Non-pigmented ciliary epithelial cell (primary cell): ENCODE measurements at places on chromosomes 5 and 9.

DNA sequence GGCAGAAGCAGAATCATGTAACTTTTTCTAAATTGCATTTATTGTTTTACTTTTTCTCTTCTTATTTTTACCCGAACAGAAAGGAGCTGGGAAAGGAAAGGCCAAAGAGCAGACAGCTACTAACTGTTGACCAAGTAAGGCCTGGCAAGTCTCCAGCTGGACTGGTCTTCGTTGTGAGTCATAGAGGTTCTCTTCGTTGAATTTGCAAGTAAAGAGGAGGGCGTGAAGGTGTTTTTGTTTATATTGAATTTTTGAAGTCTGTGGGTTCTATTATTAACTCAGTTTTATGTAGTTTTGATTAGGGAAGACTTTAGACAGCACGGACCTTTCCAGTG, 416.5 kb upstream of the CCNH start:
- DNase-seq, result peak; percentile 19

DNA sequence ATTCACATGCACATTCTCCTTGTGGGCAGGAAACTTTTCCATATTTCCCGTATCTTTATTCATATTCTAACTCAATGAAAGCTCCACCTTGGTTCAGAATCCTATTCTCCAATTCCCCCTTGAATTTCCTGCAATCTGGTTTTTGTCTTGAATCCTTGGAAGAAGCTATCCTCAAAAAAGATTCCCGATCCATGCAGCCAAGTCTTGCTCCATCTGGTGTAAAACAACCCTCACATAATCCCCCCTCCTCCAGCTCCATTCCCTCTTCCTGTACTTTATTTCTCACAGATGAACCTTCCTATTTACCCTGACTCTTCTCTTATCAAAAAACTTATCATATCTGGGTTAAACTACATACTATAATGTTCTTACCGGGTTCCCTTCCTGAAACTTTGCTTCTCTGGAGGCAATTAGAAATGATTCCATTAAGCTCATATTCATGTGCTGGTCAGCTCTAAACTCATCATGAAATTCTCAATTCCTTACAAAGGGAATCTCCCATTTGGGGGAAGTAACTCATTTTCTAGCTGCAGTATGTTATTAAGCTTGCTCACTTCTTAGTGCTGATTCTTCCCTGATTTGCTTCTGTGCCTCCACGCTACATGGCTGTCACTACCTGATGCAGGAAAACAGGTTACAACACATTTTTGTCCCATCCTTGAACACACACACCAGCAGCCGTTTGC, 81.7 kb downstream of the GNAQ start:
- no peak for DNase-seq

GRCh38 chr9:30697958-30698357, 1686.5 kb upstream of the ACO1 start:
- no peak for DNase-seq

DNA sequence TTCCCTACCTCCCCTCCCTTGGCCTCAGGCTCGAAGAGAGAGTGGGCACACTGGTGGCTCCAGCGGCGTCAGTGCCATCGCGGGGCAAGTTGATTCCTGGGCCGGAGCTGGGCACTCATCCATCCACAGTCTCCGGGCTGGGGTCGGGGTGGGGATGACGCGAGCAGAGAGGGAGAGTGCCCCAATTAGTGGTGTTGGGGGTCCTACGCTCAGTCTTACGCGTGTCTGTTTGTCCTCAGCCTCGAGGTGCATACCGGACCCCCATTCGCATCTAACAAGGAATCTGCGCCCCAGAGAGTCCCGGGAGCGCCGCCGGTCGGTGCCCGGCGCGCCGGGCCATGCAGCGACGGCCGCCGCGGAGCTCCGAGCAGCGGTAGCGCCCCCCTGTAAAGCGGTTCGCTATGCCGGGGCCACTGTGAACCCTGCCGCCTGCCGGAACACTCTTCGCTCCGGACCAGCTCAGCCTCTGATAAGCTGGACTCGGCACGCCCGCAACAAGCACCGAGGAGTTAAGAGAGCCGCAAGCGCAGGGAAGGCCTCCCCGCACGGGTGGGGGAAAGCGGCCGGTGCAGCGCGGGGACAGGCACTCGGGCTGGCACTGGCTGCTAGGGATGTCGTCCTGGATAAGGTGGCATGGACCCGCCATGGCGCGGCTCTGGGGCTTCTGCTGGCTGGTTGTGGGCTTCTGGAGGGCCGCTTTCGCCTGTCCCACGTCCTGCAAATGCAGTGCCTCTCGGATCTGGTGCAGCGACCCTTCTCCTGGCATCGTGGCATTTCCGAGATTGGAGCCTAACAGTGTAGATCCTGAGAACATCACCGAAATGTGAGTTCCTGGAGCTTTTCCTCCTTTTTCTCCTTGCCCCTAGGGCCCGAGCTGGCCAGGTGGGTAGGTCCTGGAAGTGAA, 861 bp downstream of the NTRK2 start:
- no peak for DNase-seq

DNA sequence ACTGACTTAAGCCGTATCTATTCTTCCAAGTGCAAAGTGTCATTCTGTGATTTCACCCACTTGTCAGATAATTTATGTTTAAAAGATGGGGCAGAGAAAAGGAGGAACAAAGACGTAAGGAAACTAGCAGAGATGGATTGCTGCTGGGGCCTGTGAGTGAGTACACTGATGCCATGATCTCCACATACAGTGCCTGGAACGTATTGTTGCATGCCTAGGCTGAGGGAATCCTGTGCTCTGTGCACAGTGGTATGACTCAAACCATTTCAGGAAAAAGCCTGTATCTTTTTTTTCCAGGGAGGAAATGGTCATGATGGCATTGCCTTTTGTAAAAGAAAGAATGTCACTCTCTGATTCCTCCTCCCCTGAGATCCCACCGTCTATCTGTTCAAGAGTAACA, 359.5 kb upstream of the ADAMTS16 start:
- DNase-seq, result no peak

DNA sequence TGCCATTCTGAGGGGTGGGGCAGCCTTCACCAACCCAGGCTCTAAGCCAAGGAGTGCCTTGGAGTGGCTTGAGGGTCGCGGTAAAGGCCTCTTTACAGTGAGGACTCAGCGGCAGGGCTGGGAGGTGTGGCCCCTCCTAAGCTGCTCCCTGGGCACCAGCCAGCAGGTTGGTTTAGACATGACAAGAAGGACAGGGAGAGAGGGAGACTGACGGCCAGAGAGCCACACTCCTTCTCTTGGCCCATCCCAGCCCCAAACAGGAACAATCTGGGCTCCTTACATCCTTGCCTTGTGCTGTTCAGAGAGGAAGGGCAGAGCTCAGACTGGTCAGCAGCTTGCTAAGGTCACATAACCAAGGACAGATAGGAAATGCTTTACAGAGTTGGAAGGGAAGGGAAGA, 94.5 kb downstream of the LMX1B start:
- DNase-seq, result no peak

DNA sequence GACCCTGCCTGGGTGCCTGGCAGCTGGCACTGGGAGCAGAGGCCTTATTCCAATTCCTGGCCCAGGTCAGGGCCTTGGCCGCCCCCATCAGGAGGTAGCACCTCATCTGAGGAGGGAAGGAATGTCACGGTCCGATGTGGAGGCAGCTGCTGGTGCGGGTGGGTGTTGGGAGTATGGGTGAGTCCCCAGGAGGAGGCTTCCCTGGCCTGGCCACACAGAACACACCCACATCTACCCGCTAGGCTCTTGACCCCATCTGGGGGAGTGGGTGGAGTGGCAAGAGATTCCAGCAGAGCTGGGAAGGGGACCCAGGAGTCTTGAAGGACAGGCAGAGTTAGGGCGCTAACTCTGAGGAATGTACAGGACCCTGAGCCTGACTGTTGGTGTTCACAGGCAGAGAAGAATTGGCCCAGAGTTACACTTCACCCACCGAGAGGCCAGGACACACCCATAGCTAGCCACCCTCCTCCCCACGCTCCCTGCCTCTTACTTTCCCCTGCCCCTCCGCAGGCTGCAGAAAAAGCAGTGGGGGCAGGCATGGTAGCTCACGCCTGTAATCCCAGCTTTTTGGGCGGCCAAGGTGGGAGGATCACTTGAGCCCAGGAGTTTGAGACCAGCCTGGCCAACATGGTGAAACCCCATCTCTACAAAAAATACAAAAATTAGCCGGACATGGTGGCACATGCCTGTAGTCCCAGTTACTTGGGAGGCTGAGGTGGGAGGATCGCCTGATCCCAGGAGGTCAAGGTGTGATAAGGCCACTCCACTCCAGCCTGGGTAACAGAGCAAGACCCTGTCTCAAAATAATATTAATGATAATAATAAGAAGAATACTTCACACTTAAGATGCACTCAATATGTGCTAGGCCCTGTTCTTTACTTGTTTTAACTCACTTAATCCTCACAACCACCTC, 6.0 kb downstream of the OLFML2A start:
- DNase-seq, result no peak

- DNase-seq, result no peak
Measured at GRCh38 chr5:76807296-76807695, 11.5 kb upstream of the F2RL1 start.

DNA sequence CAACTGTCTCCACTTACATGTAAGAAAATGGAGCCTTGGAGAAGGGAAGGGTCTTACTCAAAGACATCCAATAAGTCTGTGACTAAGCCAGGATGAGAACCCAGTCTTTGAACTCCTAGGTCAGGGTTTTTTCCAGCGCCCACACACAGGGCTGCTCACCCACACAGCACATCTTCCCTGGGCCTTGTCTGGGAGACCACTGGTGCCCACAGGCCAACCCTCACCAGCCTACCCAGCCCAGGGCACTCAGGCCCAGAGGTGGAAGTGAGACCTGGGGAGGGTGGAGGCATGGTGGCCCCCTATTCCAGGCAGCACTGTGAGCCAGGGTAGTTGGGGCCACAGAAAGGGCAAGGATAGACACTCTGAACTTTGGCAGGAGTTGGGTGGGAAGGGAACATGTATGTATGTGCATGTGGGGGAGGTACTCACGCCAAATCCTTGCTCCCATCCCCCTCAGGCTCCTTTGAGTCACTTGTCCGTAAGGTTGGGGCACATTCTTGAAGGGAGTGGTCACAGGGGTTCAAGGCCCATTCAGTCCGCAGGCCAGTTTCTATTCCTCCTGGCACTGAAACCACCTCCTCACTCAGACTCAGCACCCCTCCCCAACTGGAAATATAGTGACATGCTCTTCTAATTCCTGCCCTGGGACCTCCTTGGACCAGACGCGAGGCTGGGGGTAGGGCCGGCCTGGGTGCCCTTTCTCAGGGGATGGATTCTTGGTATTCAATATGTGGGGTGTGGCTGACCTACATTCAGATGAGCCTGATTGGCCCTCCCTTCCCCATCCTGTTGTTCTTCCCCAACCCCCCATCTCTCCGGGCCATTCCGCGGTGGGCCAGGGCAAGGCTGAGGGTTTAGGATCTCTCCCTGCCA, 2.9 kb upstream of the SLC4A9 start:
- no peak for DNase-seq

- DNase-seq, result no peak
Measured at GRCh38 chr5:123945548-123945947, 433.6 kb downstream of the CSNK1G3 start.

GRCh38 chr5:77983482-77984199, 207.5 kb upstream of the TBCA start:
- DNase-seq, result no peak

GRCh38 chr5:79436224-79436623, 77.7 kb downstream of the HOMER1 start:
- DNase-seq, result peak; percentile 30

DNA sequence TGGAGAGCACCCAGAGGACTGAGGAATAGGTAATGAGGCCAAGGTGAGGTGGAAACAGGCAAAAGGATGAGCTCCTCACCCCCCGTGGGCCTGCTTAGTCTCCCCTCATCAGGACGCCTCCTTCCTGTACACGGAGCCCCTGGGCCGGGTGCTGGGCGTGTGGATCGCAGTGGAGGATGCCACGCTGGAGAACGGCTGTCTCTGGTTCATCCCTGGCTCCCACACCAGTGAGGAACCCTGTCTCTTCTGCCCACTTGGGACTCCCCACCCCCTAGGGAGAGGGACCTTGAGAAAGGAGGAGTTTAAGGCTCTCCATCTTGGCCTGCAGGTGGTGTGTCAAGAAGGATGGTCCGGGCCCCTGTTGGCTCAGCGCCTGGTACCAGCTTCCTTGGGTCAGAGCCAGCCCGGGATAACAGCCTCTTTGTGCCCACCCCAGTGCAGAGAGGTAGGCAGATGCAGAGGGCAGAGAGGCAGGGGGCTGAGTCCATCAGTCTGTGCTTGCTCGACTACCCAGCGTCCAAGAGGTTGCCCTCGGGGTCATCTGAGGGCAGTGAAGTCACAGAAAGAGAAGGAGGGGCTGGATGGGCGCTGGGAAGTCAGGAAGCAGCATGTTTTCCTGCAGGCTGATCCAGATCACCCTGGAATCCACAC, 7.0 kb downstream of the DOLK start:
- no peak for DNase-seq

- no peak for DNase-seq
Measured at GRCh38 chr5:164652276-164652660, 1146.8 kb downstream of the MAT2B start.

- DNase-seq, result no peak
Measured at GRCh38 chr5:151492729-151493128, 45.3 kb downstream of the SLC36A1 start.

DNA sequence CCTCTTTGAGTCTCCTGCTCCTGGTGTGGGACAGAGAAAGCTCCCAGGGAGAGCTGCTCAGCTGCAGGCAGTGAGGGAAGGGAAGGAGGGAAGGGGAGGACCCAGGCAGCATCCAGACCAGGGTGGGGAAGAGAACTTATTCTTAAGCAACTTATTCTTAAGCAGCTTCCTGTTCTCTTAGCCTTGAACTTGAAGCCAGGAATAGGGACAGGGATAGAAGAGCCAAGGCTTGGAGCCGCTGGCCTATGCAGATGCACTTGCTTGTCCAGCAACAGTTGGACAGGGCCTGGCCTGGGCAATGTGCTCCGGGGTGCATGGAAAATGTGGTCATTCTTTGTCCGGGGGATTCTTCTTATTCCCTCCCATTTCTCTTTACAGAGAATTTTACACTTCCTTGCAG, 31.4 kb upstream of the SPTLC1 start:
- no peak for DNase-seq

DNA sequence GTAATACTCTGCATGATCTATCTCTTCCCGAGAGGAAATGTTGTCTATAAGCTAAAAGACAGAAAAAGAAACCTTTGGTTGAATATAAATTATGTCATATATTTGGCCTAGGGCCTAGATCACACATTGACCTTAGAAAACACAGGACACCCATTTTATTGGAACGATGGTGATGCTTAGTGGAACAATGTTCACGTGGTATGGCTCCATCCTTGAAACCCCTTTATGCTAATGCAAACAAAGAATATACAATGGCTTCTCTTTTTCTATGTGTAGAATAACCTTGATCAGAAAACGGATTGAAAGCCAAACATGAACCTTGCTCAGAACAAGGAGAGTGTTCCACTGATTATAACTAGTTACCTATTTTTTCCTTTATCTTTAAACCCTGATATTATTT, 24.5 kb downstream of the MRPS27 start:
- no peak for DNase-seq

DNA sequence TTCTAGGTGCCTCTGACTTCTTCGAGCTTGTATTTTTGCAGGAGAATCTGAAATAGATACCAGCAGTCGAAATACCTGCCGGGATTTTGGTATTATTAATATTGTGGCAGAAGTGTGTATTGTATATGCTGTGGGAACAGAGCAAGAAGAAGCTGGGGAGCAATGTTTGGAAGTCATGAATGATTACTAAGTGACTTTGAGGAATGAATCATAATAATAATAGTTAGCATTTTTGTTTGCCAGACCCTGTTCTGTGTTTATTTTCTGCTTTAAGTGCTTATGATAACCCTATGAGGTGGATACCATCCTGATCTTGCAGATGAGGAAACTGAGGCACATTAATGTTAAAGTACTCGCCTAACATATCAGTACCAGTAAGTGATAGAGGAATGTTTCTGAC, 32.4 kb downstream of the RAB24 start:
- DNase-seq, result peak; percentile 6

GRCh38 chr5:40430101-40430710, 249.5 kb upstream of the PTGER4 start:
- DNase-seq, result no peak

GRCh38 chr9:136840140-136840876, 2.0 kb upstream of the AJM1 start:
- DNase-seq, result no peak
